Prostate gland (tissue), 2 donors: ENCODE measurements at places on chromosomes 2 and 18. TPM values are rescaled to one million over a fixed set of nuclear protein-coding genes. Genes with fewer than 3 reads are reported as not detected.

- DNase-seq, result no peak
These were observed 202 bp downstream of the MCEE start for GRCh38 chr2:71129902-71130151.

- DNase-seq, result no peak
These were observed 121.3 kb downstream of the CDC42EP3 start for GRCh38 chr2:37550190-37550589.

Gene ZRANB3
- total RNA-seq, result 5.1 TPM

Gene UGT1A3
- 0.64 TPM for total RNA-seq

Gene SERPINB4
- 1.1 TPM for total RNA-seq

Gene MYO3B
- 0.09 TPM for total RNA-seq
